Gastrocnemius medialis (tissue), 4 donors: ENCODE measurements at places on chromosomes 7 and 10. TPM values are rescaled to one million over a fixed set of nuclear protein-coding genes. Genes with fewer than 3 reads are reported as not detected.

DNA sequence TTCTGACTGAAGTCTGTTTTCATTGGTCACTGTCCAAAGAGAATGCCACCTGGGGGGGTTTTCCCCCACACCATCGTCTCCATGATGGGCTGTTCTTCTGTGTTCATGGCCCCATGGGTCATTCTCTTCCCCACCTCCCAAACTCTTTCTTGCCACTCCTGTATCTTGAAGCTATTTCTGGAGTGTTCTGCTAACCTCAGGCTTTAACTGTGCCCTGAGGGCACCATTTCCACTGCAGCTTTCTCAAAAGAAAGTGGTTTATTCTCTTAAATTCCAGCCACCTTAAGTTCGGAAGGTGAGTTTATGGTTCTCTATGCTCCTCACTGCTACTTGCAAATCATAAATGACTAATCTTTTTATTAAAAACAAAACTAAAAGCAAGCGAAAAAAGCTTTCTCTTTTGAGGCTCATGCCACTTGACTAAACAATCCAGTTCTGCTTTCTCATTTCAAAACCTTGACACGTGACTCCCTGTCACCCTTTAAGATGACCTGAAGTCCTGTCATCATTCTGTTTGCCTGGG lies 7.4 kb upstream of the APBB1IP start:
- no peak for DNase-seq

GRCh38 chr7:57182031-57182430 lies 49.8 kb upstream of the ZNF479 start:
- no peak for DNase-seq

The CLRN3 gene
- total RNA-seq, result not detected

The ANKRD30A gene
- not detected for total RNA-seq

DNA sequence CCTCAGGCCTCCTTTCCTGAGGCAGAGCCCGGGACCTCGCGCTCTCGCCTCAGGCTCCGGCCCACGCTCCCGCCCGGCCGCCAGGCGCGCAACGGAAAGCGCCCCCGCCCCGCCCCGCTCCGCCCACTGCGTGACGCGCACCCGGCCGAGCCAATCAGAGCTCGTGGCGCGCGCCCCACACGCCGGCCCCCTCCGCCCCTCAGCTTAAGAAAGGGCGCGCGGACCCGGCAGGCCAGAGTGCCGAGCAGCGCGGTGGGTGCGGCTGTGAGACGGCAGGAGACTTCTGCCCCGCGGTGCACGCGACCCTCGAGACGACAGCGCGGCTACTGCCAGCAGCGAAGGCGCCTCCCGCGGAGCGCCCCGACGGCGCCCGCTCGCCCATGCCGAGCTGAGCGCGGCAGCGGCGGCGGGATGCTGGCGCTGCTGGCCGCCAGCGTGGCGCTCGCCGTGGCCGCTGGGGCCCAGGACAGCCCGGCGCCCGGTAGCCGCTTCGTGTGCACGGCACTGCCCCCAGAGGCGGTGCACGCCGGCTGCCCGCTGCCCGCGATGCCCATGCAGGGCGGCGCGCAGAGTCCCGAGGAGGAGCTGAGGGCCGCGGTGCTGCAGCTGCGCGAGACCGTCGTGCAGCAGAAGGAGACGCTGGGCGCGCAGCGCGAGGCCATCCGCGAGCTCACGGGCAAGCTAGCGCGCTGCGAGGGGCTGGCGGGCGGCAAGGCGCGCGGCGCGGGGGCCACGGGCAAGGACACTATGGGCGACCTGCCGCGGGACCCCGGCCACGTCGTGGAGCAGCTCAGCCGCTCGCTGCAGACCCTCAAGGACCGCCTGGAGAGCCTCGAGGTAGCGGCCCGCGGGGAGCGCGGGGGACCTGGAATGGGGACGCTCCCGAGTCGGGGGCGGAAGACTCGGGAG lies at the start of gene NPTX2:
Gene NPTX2 (plus strand): TSS at position 235 of the 909 bp plus-strand sequence. CDS start 177 bp downstream, at position 412.
- no peak for DNase-seq
